ENCODE measurements at places on chromosomes 12 and 14.

DNA sequence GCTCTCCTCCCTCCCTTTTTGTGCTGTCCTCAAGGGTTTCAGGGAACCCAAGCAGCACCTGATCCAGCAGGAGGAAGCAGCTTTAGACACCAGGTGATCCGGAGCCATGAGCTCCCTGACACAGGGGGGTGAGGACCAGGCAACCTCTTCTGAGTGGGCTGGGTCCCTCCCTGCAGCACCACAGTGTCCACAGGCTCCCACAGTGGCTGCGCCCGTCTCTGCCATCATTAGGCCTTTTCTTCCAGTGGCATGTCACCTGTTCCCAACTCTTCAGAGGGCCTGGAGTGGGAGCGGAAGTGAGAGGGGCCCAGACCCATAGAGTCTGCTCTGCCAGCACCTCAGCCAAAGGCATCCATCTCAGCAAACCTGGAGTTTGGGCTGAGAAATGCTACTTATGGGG is 421 bp upstream of the KRT76 start:
- no peak for DNase-seq

DNA sequence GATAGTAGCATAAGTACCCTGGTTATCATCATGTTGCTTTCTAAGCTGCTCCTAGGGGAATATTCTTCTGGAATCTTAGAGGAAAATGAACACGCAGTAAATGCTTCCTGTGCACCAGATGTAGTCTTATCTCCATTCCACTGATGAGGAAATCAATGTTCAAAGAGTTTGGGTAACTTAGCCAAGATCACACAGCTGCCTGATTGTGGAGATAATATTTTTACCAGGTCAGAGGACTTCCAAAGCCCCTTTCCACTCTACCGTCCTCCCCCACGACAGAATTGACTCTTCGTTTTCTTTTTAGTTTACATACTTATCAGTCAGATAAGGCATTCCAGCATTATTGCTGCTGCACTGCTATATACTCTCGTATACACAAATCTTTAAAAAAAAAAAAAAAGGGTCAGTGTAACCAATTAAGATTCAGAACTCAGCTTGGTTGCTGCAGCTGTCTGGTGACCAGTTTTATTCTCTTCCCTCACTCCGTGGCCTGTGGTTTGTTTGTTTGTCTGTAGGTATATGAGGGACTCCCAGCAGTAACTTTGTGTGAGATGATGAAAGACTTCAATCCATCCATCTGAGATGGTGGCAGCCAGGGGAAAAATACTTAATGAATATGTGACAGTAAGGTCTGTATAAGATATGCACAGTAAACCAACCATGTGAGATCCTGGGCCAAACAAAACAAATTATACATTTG is 110.5 kb downstream of the TGFB3 start:
- DNase-seq: no peak

DNA sequence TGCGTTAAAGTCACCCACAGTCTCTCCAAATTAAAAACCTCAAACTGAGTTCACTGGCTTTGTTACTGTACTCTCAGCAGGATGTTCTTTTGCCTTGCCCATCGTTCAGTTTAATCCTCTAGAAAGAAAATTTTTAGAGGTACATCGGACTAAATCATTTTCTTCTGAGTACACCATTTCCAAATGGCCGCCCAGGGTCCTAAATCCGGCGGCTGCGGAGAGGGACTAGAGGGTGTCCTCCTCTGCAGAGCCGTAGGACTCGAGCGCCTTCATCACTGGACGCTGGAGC is 1.4 kb downstream of the LIN7A start:
- no peak for DNase-seq

- no peak for DNase-seq
Measured at GRCh38 chr12:94677778-94678177, 27.4 kb upstream of the TMCC3 start.

GRCh38 chr12:69901221-69901905 is 76.3 kb downstream of the MYRFL start:
- DNase-seq: no peak

Measured in stimulated activated CD8-positive, alpha-beta memory T cell treated with anti-CD3 and anti-CD28 coated beads, Interleukin-2, amount 100 ng/mL, for 1 hour (primary cell).